ENCODE measurements at places on chromosomes 7 and 10.

DNA sequence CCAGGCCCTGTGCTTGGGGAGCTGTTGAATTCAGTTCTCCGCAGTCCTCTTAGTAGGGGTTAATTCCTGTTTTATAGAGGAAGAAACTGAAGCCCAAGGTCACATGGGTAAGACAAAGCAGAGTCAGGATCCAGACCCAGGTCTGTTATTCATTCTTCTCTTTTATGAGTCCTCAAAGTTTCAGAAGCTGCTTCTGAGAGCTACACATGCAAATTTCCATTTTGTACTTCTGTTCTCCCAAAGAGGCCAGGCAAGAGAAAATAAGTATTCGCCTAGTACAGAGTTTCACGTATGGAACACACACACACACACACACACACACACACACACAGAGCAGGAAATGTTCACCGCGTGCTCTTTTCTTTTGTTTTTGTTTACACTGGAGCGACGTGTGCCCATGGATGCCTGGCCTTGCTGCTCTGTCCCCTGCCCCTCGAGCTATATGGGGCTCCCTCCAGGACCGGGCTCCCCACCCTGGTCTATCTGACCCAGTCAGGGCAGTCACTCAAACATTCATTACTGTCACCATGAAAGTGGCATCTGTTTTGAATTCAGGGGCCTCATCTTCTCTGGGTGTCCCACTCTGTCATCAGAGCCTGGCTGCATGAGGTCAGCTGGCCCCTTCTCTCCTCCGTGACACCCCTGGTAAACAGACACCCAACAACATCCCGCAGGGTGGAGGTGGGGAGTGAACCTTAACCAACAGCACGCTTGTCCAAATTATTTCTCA, 84.4 kb downstream of the TNS3 start:
- peak; percentile 4 for DNase-seq

DNA sequence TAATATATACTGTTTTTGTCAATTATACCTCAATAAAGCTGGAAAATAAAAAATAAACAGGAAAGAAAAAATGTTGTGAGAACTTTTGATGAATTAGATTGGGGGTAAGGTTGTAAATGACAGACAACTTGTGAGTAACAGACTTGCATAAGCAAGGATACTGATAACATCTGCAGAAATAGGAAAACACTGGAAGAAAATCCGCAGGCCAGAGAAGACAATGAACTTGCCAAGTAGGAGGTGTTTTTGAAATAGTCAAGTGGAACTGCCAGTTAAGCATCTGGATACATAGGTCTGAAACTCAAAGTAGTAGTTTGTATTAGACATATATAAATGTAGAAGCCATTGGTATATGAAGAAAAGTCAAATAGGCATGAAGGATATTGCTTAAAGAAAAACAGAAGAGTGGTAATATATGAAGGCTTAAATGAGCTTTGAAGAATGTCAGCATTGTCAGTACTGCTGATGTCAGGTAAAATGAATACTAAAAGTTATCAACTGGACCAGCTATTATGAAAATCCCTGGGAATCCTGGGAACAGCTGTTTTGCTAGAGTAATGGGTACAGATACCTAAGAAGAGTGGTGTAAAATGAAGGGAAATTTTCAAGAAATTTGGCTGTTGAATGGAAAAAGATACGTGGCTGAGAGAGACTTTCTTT, 58.7 kb downstream of the DNAJC1 start:
- no peak for DNase-seq

- no peak for DNase-seq
Observed at GRCh38 chr7:114021135-114021534, 102.3 kb upstream of the PPP1R3A start.

GRCh38 chr7:36440880-36441279, 51.2 kb downstream of the ANLN start:
- no peak for DNase-seq

GRCh38 chr7:42197451-42197850, 39.6 kb downstream of the GLI3 start:
- DNase-seq, result peak; percentile 10

DNA sequence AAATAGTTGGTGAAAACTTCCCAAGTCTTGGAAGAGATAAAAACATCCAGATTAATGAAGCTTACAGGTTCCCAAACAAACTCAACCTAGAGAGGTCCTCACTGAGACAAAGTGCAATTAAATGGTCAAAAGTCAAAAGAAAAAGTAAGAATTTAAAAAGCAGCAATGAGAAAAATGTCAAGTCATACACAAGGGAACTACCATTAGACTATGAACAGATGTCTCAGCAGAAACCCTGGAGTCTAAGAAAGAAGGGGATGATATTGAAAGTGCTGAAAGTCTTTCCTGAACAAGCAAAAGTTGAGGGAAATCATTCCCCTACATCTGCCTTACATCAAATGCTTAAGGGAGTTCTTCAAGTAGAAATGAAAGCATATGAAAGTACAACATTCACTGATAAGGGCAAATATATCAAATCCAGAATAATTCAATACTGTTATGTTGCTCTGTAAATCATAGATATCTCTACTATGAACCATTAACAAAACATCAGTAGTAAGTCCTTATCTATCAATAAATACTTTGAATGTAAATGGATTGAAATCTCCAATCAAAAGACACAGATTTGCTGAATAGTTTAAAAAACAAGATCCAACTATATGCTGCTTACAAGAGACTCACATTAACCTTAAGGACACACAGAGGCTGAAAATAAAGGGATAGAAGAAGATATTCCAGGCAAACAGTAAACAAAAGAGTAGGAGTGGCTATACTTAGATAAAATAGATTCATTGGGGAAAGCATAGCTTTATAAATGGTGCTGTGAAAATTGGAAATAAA, 449.5 kb downstream of the PHTF2 start:
- DNase-seq, result no peak

- no peak for DNase-seq
Observed at GRCh38 chr10:86899132-86899531, 58.3 kb downstream of the MMRN2 start.

DNA sequence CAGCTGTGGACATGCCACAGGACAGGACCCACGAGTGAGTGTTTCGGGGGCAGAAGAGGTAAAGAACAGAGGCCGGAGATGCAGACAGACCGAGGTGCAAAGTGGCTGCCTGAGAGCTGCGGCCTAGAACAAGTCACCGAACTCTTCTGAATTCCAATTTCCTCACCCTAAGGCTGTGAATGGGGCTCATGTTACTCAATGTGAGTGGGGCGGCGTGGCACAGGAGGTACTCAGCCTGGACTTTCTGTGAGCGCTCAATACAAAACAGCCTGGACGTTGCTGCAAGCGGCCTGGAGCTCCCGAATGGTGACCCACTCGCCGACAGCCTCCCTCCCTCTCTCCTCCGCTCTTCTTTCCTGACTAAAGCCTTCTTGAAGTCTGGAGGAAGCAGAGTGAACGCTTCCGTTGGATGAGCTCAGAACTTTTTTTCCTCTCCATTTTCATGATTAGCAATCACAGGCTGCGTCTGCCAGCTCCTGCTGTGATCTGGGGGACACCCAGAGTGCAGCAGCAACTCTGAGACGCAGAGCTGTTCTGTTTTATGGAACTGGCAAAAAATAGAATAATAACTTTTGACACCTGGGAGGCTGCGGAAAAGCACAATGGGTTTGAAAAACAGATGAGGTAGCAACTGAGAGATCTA, 108.5 kb downstream of the PTPRN2 start:
- DNase-seq, result no peak

Data from NCI-H774 (cell line).